WTC11 (cell line): ENCODE measurements at places on chromosomes 6 and 20.

- DNase-seq = no peak
Measured at GRCh38 chr6:81308577-81309279, 443.8 kb downstream of the TENT5A start.

DNA sequence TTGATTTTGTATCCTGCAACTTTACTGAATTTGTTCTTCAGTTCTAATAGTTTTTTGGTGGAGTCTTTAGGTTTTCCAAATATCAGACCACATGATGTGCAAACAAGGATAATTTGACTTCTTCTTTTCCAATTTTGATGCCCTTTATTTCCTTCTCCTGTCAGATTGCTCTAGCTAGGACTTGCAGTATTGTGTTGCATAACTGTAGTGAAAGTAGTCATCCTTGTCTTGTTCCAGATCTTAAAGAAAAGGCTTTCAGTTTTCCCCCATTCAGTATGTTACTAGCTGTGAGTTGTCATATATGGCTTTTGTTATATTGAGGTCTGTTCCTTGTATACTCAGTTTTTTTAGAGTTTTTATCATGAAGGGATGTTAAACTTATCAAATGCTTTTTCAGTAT is 4.6 kb downstream of the MICB start:
- DNase-seq = no peak

DNA sequence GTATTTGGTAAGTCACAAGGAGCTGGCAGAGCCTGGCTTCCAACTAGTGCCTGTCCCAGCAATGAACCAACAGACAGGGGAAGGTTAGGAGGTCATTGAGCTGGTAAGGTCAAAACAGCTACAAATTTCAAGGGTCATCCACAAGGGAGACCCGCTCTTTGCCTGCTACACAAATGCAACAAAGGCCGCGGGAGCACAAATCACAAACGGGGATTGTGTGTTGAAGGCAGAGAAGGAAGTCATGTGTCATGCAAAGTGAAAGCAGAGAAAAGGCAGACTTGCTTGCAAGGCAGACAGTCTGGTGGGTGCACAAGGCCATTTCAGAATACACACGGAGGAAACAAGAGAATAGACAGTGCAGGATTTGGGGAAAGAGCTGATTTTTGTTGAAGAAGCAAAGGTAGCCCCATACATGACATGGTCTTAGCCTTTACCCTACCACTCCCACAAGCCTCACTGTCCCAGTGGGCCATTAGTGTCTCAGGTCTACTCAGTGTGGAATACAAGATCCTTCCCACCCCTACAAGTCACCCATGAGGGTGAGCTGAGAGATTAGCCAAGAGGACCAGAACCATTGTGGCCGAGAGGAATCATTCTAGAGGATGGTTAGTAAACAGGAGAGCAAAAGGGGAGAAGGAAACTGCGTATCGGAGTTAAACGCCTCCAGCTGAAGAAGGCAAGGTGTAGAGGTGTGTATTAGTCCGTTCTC is 18.1 kb upstream of the SAMHD1 start:
- DNase-seq = no peak

- no peak for DNase-seq
Measured at GRCh38 chr20:46339037-46339436, 30.7 kb upstream of the CDH22 start.

DNA sequence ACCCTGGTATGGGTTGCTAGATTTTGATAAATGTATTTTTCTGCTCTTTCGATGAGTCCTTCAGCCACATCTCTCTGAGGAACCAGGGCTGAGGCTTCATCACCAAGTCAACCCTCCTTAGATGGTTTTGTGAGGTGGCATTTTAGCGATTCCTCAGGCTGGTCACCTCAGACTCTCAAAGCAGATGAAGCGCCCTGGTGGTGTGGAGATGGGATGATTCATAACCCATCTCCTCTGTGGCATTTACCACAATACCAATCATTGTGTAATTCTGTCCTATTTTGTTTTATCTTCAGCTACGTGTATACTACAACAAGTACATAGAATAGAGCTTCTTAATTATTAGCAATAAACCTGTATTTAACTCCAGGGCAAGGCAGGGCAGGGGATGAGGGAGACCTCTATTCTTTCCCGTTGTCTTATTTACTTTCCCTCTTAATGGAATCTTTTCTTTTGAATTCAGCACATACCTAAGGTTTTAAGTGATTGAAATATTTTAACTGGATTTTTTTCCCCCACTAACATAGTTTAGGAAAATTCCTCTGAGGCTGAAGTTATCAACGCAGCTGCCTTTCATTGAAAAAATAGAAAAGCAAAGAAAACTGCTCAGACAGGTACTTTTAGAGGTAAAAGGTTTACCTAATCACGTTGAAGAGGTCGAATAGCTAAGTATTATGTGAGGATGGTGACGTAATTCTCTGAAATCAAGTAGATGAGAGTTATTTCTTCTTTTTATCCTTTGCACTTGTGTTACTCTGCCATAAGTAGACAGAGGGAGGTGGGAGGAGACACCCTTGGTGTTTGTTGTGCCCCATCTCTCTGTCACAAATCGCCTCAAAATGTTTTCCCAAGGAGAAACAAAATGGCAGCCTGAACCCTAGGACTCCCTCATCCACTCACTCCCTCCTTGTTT is 57.4 kb upstream of the EDN3 start:
- DNase-seq = no peak

DNA sequence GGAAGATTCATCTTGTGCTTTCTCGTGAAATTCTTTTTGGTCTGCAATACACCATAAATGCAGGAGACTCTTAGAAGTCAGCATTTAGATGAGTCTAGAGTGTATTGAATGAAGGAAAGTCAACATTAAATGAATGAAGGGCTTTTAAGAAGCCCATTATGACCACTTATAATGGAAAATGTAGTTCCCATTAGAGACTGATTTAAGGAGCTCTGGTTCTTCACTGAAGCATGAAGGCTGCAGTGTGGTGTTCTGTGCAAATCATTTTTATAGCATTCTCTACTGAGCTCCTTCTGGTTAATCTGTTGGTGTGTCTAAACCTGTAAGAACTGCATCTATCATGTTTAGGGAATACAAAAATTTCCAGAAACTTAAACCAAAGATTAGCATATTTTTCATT is 19.7 kb downstream of the NCOA7 start:
- DNase-seq = no peak

GRCh38 chr20:56483970-56484369 is 15.5 kb downstream of the RTF2 start:
- no peak for DNase-seq

DNA sequence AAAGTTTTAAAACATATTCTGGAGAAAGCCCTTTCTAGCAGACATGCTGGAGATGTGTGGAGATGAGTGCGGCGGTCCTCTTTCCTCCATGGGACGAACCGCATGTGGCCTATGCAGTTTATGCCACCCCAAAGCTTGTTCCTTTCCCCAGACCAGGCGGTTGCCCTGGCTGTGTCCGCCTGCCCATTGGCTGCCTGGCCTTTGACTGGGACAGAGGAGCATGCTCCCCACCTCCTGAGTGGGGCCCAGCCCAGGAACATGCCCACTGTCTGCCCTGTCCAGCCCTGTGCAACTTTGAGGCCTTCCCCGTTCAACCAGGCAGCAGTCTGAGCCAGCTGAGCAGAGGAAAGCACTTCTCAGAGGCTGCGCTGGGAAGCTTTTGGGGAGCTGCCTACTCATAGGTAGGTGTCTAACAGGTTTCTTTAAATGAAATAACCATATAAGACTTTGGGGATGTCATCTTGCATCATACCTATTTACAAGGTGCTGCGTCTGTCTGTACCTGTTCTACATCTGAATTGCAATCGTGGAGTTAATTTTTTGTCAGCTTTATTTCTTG is 20.6 kb downstream of the FOXC1 start:
- DNase-seq = no peak

- DNase-seq = no peak
Measured at GRCh38 chr6:33631971-33632557, 10.9 kb downstream of the ITPR3 start.

DNA sequence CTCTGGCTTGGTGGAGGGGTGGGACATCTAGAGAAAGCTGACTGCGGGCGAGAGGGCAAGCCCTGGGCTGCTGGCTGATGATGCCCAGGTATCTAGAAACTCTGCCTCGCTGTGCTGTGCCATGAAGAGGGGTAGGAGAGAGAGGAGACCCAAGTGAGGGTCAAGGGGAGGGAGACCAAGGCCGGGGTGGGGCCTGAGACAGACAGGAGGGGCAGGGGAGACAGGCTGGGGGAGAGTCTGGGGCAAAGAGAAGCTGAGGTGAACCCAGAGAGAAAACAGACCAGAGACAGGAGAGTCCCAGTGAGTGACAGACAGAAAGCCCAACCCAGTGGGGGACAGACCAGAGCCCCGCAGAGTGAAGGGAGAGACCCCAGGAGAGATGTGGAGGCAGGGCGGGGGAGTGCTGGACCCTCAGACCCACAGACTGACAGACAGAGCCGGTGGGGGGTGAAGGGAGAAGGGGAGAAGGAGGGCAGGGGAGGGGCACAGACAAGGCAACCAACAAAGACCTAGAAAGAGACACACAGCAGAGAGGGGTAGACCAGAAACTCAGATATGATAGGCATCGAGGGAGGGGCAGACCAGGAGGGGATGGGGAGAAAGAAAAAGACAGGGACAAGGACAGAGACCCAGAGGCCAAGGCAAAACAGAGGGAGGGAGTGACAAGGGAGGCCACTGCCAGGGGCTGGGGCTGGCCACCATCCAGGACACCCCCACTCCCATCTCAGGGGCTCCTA is 5.9 kb downstream of the TEAD3 start:
- no peak for DNase-seq
